ENCODE measurements at places on chromosomes 1 and 21.
A peak's percentile ranks its signal among the peaks of the same experiment; 100 is the strongest.

- DNase-seq = peak; percentile 61
Measured at GRCh38 chr1:178942285-178943198, 71.7 kb upstream of the ANGPTL1 start.

DNA sequence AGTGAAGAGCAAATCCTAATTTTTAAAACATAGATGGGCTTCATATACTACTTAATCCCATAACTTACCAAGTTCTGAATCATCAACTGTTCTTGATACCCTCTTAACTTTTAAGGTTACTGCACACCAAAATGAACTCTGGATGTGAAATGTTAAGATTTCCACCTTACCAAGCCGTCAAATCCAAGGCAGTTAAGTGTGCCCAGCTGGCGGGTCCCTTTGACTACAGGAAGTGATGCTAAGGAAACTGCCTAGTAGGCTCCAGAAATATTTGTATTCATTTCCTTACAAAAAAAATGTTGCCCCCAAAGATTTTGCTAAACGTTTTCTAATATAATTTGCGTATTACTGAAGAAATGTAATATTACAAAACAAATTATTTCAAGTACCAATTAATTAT lies 10.7 kb downstream of the NRIP1 start:
- no peak for DNase-seq

DNA sequence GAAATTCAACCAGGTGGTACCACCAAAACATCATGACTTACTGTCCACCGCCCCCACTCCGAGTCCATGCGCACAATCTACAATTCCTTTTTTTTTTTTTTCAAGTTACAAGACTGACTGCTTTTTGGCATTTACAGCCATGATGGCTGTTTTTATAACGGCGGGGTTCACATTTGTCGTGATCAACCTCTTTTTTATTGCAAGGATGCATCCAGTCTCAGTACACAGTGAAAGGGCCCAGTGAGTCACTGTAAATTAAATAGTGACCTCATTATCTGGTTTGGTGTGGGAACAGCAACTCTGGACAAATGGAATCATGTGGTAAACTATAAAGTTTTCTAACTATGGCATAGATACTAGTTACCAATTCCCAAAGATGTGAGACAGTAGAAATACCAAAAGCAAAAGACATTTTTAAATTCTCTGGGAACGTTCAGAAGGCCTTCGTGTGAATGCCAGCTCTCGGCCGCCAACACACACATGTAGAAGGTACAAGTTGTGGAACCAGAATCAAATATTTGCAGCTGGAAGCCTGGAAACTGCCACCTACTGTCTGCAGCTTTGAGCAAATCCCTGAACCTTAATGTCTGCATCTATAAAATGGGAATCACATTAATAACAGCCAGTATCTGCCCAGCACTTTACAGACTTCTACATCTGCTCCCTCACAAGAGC lies 4.9 kb downstream of the GLIS1 start:
- no peak for DNase-seq

- no peak for DNase-seq
Measured at GRCh38 chr1:43973981-43974442, 748 bp upstream of the ATP6V0B start.

GRCh38 chr1:176165573-176165972 lies 41.5 kb downstream of the COP1 start:
- no peak for DNase-seq

GRCh38 chr1:89098857-89099256 lies 27.1 kb downstream of the GBP2 start:
- no peak for DNase-seq

- peak; percentile 23 for DNase-seq
Measured at GRCh38 chr1:90707363-90707710, 9.8 kb downstream of the BARHL2 start.

- peak; percentile 100 for DNase-seq
Measured at GRCh38 chr1:226034482-226034881, 28.0 kb upstream of the H3-3A start.

DNA sequence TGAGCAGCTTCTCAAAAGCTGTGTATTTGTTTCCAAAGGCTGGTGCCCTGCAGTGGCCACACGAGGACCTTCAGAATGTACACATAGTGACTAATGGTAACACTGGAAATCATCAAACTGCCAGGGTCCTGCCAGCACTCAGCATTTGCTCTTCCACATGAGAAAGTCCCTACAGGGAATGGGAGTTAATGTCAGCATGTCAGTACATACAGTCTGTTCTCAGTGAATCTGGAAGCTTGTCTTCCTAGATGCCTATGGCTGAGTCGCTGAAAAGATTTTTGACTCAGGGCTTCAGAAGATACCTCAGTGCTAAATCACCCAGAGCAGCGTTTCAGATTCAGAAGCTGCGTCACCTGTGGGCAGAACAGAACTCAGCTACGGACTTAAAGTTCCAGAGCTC lies 108.2 kb downstream of the CDC7 start:
- DNase-seq = peak; percentile 75

DNA sequence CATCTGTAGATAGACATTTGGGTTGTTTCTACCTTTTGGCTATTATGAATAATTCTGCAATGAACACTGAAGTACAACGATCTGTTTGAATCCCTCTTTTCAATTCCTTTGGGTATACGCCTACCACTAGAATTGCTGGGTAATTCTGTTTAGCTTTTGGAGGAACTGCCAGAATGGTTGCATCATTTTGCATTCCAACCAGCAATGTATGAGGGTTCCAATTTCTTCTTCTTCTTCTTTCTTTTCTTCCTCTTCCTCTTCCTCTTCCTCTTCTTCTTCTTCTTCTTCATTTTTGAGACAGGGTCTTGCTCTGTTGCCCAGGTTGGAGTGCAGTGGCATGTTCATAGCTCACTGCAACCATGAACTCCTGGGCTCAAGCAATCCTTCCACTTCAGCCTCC lies 13.8 kb upstream of the THEM5 start:
- DNase-seq = peak; percentile 57

- no peak for DNase-seq
Measured at GRCh38 chr21:33897098-33897497, 18.5 kb downstream of the ATP5PO start.

DNA sequence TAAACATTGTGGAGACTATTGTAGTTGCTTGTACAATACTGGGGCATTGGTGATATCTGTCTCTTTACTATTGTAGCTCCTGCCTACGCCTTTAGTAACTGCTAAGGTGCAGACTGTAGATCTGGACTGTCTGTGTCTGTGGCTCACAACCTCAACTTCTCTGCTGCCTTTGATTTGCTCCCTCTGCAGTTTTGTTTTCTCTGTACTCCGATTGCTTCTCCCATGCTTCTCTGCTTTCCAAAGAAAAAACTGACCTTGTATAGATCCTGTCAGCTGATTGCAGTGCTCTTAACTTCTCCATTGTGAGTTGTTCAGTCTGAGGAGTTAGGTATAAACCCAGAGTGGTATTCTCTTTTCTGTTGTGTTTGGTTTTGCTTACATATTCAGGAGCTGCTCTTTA lies 15.3 kb downstream of the MAGI3 start:
- no peak for DNase-seq

DNA sequence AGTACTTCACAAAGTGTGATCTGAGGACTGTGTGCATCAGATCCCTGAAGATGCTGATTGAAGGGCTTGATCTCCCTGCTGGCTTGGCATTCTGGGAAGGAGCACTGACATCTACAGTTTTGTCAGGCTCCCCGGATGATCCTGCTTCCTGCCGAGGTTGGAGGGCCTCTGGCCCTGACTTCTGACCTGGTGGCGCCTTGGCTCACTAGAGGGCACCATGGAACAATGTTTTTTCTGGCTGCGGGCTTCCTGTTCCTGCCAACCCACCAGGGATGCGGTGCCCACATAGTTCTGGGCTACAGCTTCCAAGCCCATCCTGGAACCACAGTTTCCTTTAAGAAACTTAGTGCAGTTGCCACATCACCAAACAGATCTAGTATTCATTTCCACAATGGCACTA lies 38.8 kb upstream of the RASAL2 start:
- DNase-seq = peak; percentile 34

- DNase-seq = no peak
Measured at GRCh38 chr21:14353726-14354125, 29.2 kb downstream of the HSPA13 start.

- DNase-seq = no peak
Measured at GRCh38 chr1:171796592-171796991, 15.1 kb downstream of the METTL13 start.

DNA sequence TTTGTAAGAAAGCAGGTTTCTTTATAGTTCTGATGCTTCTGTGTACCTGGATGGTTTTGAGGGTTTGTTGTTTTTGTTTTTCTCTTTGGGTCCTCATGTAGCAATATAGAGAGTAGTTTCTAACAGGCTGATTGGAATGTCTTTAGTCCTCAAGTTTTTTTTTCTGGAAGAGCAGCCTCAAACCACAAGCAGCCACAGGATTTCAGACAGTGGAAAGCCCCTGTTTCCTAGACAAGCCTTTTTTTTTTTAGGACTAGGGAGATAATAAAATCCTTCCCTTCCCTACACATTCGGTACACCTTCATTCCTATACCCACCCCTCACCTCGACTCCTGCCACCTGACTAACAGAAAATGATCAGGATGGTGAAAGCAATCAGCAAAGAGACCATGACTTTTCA lies 47.6 kb downstream of the ACP6 start:
- DNase-seq = peak; percentile 17

DNA sequence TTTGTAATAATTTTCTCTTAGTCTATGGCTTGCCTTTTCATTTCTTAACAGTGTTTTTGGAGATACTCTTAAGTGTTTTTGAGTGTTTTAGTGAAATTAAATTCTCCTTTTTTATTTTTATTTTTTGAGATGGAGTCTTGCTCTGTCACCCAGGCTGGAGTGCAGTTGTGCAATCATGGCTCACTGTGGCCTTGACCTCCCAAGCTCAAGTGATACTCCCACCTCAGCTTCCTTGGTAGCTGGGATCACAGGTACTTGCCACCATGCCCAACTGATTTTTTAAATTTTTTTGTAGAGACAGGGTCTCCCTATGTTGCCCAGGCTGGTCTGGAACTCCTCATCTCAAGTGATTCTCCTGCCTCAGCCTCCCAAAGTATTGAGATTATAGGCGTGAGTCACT lies 240.3 kb downstream of the PLPP3 start:
- no peak for DNase-seq

DNA sequence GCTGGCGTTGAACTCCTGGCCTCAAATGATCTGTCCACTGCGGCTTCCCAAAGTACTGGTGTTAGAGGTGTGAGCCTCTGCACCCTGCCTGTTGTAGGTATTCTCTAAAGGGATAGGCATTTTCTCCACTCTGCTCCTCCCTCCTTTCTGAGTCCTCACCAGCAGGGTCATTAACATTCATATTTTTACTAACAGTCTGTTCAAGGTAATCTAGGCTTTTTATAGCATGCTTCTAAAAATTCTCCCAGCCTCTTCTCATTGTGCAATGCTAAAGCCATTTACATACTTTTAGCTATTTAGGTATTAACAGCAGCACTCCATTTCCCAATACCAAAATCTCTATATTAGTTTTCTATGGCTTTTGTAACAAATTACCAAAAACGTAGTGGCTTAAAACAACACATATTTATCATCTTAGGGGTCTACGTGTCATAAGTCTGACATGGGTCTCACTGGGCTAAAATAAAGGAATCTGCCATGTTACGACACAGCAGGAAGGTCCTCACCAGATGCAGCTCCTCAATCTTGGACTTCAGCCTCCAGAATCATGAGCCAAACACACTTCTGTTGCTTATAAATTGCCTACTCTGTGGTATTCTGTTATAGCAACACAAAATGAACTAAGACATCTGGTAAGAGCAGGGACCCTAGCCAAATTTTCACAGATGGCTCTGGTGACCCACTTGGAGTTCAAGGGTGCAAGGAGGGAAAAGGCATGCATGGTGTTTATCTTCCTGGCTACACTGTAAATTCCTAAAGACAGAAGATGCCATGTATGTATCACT lies 2.9 kb upstream of the SLC2A7 start:
- peak; percentile 55 for DNase-seq

DNA sequence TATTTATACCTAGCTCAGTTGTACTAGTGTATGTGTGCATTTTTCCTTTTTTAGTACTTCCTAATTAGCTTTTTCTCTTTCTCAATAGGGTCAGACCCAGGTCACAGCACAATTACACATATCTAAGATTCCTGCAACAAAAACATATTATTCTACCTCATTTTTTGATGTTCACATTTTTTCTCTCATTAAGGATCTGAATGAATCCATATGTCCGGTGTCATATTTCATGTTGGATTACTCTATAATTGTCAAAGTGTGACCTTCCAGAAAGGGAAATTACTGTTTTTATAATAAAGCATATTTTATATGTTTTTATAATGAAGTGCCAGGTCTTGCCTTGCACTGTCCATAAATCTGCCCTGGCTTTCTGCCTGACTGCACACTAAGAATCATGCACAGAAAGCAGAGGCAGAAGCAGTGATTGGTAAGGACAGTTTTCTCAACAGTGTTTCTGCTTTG lies 143.7 kb downstream of the KCNT2 start:
- DNase-seq = peak; percentile 61

GRCh38 chr1:151655371-151655770 lies 43.5 kb downstream of the SNX27 start:
- peak; percentile 6 for DNase-seq

DNA sequence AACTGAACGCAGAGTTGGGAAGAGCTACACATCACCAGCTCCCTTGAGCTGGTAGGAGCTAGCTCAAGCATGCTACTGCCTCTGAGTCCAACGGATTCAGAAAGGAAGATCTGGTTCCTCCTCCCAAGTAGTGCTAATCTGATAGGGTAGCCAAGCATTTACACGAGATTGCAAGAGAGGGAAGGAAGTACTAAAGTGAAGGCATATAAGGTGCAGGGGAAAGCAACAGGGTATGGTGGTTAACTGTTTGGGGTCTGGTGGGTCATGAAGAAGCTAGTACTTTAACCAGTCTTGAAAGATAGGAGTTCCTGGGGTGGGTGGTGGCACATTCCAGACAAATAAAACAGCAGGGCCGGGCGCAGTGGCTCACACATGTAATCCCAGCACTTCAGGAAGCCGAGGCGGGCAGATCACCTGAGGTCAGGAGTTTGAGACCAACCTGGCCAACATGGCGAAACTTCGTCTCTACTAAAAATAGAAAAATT lies 20.2 kb upstream of the ZNF436 start:
- DNase-seq = no peak

DNA sequence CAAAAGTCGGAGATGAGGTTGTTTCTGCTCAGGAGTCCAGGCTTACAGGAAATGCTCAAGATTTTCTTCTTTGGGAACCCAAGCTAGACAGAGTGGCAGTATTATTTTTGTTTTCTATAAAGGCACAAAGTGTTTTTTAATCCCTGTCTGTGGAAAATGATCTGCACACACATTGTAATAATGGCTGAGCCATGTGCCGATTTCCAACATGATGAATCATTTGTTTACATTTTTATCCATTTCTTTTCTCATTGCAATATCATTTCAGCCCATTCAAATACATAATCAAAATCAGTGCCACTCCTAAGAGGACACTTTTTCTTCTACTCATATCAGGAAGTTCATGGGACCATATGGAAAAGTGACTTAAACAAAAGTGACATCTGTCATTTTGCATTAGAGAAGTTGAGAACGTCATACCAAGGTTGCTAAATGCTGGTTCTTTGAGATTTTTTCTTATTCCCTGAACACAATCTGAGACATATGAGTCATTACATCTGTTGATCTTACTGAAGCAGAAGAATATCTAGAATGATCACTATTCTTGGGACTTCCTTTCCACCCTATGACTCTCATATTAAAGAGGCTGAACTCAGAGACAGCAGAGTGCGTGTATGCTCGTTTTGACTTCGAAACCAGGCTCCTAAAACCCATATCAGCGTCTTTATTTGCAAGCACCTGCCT lies 44.9 kb downstream of the ACTA1 start:
- DNase-seq = peak; percentile 17

Measured in fibroblast of the aortic adventitia (primary cell).